ENCODE measurements at places on chromosomes 3 and 15. TPM values are rescaled to one million over a fixed set of nuclear protein-coding genes. Genes with fewer than 3 reads are reported as not detected.

The PCOLCE2 gene
- 14.6 TPM for total RNA-seq

The ITPKA gene
- total RNA-seq, result 6.3 TPM

The ZCWPW2 gene
- 0.82 TPM for total RNA-seq

The CHST2 gene
- 0.26 TPM for total RNA-seq

DNA sequence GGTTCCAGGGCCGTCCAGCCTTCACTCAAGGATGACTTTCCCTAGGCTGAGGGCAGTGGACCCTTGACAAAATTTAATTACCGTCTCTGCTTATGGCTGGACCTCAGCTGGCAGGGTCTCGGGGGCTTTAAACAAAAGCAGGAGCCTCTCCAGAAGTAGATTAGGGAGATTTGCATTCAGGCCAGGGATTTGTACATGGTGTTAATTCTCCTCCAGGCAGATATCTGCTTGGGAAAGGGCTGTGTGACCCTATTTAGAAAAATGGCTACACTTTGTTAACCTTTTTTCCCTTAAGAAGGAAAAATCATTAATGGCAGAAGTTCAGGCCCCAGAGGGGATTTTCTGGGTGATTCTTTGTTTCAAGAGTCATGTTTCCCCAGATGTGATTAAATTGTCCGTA is 329.1 kb upstream of the C2CD4B start:
- H3K4me1 ChIP-seq, result no peaks in the 10 kb centered on the region
- H3K4me3 ChIP-seq, result no peak overlapping the region
- H3K36me3 ChIP-seq, result no peaks in the 10 kb centered on the region
- no peak for DNase-seq
- no peaks in the 10 kb centered on the region for H3K27me3 ChIP-seq

DNA sequence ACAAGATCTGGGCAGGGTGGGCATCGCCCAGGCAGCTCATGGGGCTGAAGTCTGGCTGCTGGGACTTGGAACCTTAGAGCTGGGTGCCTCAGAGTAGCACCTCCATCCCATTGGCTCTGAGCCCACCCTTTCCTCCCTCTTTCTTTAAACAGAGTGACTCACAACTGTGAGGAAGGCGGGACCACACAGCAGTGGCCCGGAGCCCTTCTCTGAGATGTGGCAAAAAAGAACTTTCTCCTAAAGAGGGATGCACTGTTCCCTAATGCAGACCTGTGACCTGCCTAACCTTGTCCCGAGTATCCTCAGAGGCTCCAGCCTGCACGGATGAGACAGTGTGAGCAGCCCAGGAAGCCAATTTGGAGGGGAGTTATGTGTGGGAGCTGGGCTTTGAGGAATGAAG is 23.6 kb downstream of the PRR20G start:
- no peak overlapping the region for H3K27ac ChIP-seq
- no peaks in the 10 kb centered on the region for H3K36me3 ChIP-seq
- H3K4me3 ChIP-seq, result no peak overlapping the region
- no peaks in the 10 kb centered on the region for H3K4me1 ChIP-seq
- no peak for DNase-seq

GRCh38 chr3:24123596-24123995 is 178.5 kb downstream of the NR1D2 start:
- H3K27ac ChIP-seq, result no peak overlapping the region
- H3K27me3 ChIP-seq, result no peaks in the 10 kb centered on the region

- H3K36me3 ChIP-seq, result no peaks in the 10 kb centered on the region
- no peak for DNase-seq
- H3K27me3 ChIP-seq, result no peaks in the 10 kb centered on the region
- no peaks in the 10 kb centered on the region for H3K4me1 ChIP-seq
Measured at GRCh38 chr3:144900366-144900765, 928.7 kb downstream of the DIPK2A start.

- no peak overlapping the region for H3K4me3 ChIP-seq
- peak; percentile 15 for DNase-seq
- no peaks in the 10 kb centered on the region for H3K36me3 ChIP-seq
- H3K4me1 ChIP-seq, result no peaks in the 10 kb centered on the region
- H3K27ac ChIP-seq, result no peak overlapping the region
Measured at GRCh38 chr3:163490119-163490518, 1588.2 kb downstream of the SI start.

DNA sequence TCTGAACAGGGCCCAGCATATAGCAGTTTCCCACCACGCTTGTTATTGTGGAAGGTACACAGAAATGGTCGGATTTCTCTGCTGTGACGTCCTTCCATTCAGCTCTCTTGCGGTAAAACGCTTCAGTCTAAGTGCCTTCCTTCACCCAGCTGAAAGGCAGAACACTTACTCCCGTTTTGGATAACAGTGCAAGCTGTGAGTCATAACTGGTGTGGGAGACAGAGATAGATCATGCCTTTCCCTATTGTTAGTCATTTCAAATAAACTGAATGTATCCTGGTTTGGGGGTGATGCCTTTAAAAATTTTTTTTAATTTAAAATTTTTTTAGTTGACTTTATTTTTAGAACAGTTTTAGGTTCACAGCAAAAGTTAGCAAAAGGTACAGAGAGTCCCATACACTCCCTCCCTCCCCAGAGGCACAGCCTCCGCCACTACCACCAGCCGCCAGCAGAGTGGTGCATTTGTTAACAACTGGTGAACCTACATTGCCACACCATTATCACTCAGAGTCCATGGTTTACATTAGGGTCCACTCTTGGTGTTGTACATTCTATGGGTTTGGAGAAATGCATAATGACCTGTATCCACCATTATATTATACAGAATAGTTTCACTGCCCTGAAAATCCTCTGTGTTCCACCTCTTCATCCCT is 94.9 kb upstream of the NSMCE3 start:
- H3K4me1 ChIP-seq, result no peaks in the 10 kb centered on the region
- H3K27me3 ChIP-seq, result no peaks in the 10 kb centered on the region
- DNase-seq, result no peak
- no peaks in the 10 kb centered on the region for H3K36me3 ChIP-seq

DNA sequence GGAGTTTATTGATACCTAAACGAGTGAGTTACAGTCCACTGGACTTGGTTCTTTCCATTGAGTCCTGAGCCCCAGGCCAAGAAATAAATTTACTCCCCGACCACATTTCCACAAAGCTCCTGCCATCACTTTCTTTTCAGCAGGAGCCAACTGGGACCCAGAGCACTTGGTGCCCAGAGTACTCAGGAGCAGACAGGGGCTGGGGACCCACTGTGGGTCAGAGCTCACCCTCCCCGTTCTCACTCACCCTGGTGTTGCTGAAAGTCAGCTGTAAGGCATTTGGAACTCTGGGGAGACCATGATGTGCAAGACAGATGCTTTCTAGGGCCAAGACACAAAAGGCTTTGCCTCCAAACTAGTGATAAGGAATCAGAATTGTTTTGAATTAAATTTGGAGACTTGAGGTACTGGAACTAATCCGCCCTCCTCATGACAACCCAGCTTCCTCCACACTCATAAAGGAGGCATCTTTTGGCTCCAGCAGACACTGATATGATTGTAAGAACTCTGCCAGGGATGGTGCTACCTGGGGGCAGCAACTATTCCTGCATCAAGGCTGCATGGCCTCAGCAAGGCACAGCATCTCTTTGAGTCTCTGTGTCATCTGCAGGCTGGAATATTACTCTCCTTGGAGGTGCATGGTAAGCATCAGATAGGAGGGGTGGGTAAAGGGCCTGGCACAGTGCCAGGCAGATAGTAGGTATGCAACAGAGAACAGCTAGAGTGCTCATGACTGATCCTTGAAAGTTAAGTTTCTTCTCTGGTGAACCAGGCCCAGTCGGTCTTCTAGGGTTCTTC is 7.3 kb upstream of the CAMK1 start:
- no peaks in the 10 kb centered on the region for H3K4me1 ChIP-seq
- no peak for DNase-seq
- H3K4me3 ChIP-seq, result no peak overlapping the region

GRCh38 chr3:189455009-189455408 is 176.2 kb upstream of the TP63 start:
- H3K36me3 ChIP-seq, result no peaks in the 10 kb centered on the region
- H3K4me3 ChIP-seq, result no peak overlapping the region
- no peak overlapping the region for H3K27ac ChIP-seq

DNA sequence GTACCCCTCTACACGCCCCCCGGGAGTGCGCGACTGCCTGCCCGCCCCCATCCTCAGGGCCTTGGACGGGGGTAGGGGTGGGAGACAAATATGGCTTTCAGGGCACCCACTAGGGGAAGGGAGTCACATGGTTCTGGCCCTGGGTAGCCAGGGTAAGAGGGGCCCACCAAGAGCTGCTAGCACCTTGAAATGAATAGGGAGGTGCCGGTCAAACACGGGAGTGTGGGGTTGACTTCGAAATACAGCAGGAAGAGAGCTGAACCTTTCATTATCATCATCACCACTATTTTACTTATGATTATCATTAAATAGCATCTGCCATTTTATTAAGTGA is 489.1 kb downstream of the MAGI1 start:
- H3K4me3 ChIP-seq, result no peak overlapping the region
- no peaks in the 10 kb centered on the region for H3K4me1 ChIP-seq
- no peaks in the 10 kb centered on the region for H3K27me3 ChIP-seq

DNA sequence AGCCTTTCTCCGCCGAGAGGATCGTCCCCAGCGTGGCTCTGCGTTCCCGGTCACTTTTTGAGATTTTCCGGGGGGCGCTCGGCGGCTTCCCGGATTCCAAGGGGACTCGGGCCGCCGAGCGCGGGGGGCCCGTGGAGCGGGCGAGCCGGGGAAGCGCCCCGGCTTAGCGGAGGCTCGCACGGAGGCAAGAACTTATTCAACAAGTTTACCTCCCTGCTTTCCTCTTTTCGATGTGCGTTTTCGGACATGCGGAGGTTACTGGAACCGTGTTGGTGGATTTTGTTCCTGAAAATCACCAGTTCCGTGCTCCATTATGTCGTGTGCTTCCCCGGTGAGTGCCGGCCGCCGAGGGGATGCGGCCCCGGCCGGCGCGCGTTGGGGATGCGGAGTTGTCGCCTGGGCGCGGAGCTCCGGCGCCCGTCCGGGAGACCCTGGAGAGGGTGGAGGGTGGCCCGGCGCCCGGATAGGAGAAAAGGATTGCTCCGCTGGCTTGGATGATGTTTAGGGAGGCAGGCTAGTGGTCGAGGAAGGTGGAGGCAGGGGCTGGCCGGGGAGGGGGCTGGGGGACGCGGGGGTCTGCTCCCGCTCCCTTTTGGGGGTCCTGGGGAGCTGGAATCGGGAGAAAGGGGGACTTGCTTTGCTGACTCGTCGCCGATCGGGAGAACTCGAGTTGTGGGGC is 810 bp downstream of the PTPRG start:
- peaks cover 4% of the 10 kb centered on the region for H3K36me3 ChIP-seq
- H3K27ac ChIP-seq, result no peak overlapping the region
- peak overlapping the region; percentile 47 for H3K4me3 ChIP-seq
- no peaks in the 10 kb centered on the region for H3K4me1 ChIP-seq
- DNase-seq, result no peak

- no peaks in the 10 kb centered on the region for H3K36me3 ChIP-seq
- peak overlapping the region; percentile 52 for H3K4me3 ChIP-seq
- peaks cover 6% of the 10 kb centered on the region for H3K4me1 ChIP-seq
- no peak overlapping the region for H3K27ac ChIP-seq
Measured at GRCh38 chr3:45225465-45226205, 452 bp downstream of the TMEM158 start.

GRCh38 chr3:172562871-172563865 is 39.9 kb upstream of the TNFSF10 start:
- H3K27me3 ChIP-seq, result no peaks in the 10 kb centered on the region
- peak overlapping the region; percentile 14 for H3K4me3 ChIP-seq
- H3K4me1 ChIP-seq, result peaks cover 20% of the 10 kb centered on the region
- no peaks in the 10 kb centered on the region for H3K36me3 ChIP-seq

- H3K27me3 ChIP-seq, result no peaks in the 10 kb centered on the region
- H3K36me3 ChIP-seq, result no peaks in the 10 kb centered on the region
- no peaks in the 10 kb centered on the region for H3K4me1 ChIP-seq
- DNase-seq, result no peak
- no peak overlapping the region for H3K27ac ChIP-seq
Measured at GRCh38 chr3:81214631-81215030, 546.8 kb downstream of the GBE1 start.
